Stimulated activated CD8-positive, alpha-beta memory T cell treated with anti-CD3 and anti-CD28 coated beads, Interleukin-4, amount 100 ng/mL, for 24 hours (primary cell): ENCODE measurements at places on chromosomes 1 and 21.

GRCh38 chr1:175373786-175374623 lies 181.4 kb upstream of the KIAA0040 start:
- no peak for DNase-seq

GRCh38 chr1:225449261-225449660 lies 21.4 kb upstream of the LBR start:
- DNase-seq: no peak

- DNase-seq: no peak
Measured at GRCh38 chr1:202323731-202324130, 18.0 kb downstream of the UBE2T start.

- DNase-seq: no peak
Measured at GRCh38 chr1:91273875-91274274, 130.8 kb downstream of the HFM1 start.

DNA sequence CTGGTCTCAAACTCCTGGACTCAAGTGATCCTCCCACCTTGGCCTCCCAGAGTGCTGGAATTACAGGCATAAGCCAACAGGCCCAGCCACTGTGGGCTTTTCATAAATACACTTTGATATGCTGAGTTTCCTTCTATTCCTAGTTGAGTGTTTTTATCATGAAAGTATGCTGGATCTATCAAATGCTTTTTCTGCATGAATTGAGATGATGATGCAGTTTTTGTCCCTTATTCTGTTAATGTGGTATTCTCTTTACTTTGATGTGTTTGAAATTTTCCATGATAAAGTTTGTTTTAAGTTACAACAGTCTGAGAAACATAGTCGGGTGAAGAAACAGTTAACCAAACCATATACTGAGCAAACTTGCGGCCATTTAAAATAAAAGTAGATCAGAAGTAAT lies 24.1 kb downstream of the RNF115 start:
- DNase-seq: no peak

- DNase-seq: no peak
Measured at GRCh38 chr1:183632114-183632513, 3.5 kb downstream of the ARPC5 start.

GRCh38 chr1:68231627-68232288 lies 565 bp downstream of the WLS start:
- no peak for DNase-seq

GRCh38 chr1:150259758-150260669 lies 2.4 kb downstream of the CA14 start:
- DNase-seq: no peak

DNA sequence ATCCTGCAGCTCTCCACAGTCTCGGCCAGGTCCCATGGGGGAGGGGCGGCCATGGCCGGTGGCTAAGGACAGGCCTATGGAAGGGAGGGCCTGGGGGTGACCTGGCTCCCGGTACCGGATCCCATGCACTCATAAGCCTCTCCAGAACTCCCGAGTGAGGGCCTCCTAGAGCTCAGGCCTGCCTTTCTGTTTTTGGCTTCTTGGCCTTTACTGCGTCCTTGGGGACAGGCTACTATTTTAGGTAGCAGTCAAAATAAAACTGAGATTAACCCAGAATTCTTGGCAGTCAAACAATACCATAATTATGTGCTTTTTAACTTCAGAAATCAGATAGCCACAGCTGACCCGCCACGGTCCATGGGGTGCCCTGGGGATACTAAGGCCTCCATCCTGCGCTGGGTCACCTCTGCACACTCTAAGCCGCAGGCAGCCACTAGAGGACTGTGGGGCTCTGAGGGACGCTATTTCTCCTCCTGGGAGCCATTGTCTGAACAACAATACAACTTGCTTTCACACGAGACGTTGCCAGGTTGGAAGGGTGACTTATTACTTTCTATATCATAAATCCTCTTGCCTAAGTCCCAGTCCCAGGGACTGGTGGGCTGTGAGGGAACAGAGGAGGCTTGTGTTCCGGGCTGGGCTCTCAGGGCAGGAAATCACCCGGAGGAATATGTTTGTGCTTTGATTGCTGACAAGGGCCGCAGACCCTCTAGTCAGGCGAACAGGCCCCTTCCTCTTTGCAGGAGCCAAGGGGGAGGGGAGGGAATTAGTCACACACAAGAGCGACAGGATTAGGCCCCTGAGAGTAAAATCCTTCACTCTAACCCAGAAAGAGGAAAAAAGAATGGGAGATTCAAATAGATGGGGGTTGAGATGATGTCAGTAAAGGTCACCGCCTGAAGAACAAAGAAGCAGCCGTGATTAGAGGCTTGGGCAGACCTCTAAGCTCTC lies 40.7 kb upstream of the BCAR3 start:
- DNase-seq: no peak
